ENCODE measurements at places on chromosomes 3 and 15. TPM values are rescaled to one million over a fixed set of nuclear protein-coding genes. Genes with fewer than 3 reads are reported as not detected.

The DCLK3 gene
- total RNA-seq: 0.34 TPM

The DPPA4 gene
- 215 TPM for total RNA-seq

The C3orf85 gene
- total RNA-seq: not detected

The RNF111 gene
- total RNA-seq: 32.3 TPM

The SHC4 gene
- 2.2 TPM for total RNA-seq

The CD80 gene
- not detected for total RNA-seq

The SNUPN gene
- 18.4 TPM for total RNA-seq

The COL8A1 gene
- not detected for total RNA-seq

The POPDC2 gene
- 1.5 TPM for total RNA-seq

The CIDEC gene
- not detected for total RNA-seq

The FETUB gene
- not detected for total RNA-seq

The GOLGA6A gene
- 0.59 TPM for total RNA-seq

DNA sequence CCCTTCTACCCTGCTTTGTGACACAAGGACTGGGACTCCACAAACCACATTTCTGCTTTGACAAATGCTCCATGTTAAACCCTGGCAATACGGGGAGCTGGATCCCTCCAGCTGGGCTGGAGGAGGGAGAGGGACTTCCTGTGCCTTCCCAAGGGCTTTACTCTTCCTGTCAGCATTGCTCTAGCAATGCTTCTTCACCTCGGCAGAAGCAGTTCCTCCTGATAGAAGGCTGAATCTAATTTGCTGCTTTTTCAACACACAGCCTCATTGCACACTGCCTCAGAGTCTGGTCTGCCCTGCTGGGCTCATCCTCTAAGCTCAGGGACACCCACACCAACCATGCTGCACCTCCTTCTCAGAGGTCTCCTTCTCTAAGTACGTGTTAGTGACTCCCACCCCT lies 142.8 kb upstream of the SMAD3 start:
- DNase-seq: no peak

DNA sequence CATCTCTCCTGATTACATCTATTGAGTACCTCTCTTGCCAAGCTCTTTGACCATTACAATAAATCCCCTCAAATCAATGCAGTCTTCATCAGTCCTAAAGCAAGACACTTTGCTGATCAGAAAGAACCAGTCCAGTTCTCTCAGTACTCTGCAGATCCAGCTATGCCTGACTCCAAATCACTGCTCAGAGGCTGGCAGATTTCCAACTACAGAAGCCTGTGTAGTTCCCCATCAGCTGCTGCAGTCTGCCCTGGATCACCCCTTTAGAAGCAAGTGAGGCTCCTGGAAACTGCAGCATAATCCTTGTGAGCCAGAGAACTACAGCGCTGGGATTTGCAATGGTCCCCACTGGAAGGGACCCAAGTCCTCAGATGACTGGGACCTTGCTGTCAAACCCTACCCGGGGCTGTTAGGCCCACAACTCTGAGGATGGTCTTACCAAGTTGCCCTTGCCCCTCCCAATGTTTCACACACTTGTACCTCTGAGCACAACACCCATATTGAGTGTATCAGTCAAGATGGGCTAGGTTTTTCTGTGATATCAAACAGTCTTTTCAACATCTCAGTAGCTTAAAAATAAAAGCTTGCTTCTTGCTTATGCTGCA lies 81.9 kb upstream of the TOPAZ1 start:
- DNase-seq: no peak

GRCh38 chr3:189099031-189099471 lies 72.7 kb upstream of the TPRG1 start:
- no peak for DNase-seq

DNA sequence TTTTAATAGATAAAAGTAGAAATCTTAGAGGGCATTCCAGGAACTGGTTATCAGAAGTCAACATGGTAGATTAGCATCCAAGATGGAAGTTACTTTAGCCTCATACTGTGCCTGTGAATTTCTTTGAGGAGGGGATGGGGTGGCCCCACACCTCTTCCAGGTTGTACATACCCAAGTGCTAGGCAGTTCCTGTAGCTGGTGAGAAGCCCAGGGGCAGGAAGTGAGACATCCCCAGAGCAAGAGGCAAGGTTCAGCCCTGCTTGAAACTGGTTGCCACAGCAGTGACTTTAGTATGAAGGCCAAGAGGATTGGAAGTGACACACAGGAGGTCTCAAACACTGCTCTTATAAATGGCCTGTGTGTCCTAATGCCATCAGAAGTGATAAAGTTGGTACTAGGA lies 11.9 kb downstream of the GTPBP8 start:
- no peak for DNase-seq

DNA sequence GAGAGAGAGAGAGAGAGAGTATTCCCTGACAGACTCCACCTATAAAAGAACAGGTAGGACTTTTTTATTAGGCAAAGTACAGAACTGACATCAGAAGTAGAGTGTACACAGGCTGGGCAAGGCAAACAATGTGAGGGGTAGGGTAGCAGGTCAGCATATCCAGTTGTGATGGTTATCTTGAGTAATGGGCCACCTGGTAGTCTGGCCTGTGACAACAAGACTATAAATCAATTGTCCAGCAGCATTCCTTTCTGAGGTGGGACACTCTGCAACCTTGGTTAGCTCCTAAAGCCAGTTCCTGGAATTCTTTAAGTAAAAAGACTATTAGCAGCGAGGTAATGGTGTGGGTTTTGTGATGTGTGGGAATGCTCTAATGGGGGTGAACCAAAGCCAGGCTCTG lies 14.9 kb upstream of the TMCC1 start:
- DNase-seq: no peak

DNA sequence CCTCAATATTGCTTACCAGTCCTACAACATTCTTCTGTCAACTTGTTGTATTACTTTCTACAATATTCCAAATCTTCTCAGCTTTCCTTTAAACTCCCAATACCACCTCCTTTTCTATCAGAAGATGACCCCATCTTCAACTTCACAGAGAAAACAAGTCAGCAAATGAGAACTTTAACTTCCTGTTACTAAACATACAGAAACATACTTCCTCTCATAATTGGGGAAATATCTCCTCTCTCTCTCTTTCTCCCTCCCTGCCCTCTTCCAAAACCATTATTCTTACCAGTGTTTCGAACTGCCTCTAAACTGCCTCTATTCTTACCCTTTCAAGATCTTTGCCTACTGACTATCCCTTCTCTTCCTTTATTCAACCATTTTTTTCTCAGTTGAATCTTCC lies 1.8 kb upstream of the SNAP23 start:
- DNase-seq: no peak

DNA sequence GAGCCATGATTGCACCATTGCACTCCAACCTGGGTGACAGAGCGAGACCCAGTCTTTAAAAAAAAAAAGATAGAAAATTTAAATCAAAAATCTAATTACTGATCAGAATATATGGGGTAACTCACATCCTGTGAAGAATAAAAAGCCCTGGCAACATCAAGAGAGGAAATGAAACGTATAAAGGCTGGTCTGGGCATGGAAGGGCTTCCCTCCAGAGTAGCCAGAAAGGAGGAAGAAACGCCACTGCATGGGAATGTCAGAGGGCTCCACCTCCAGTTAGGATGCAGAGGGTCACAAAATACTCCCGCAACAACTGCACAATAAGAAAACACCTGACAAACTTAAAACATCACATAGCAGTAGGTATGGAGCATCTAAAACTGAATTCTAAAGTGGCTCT lies 4.9 kb upstream of the IQCF1 start:
- no peak for DNase-seq

- DNase-seq: no peak
Measured at GRCh38 chr3:114223143-114223542, 14.2 kb downstream of the ZNF80 start.

DNA sequence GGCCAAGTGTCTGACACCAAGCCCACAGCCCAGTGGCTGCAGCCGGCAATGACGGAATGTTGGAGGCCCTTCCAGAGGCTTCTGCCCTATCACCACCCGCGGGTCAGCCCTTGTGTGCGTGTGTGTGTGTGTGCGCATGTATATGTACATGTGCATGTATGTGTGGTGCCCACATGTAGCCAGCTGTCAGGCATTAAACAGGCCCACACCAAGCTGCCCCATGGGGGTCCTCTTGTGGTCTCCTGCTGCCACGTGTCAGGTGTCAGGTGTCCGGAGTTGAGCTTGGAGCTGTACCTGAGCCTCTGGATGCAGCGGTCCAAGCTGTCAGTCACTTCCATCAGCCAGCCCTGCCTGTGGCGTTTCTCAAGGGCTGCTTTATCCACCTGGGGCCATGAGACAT lies 13.9 kb downstream of the UROC1 start:
- DNase-seq: no peak

DNA sequence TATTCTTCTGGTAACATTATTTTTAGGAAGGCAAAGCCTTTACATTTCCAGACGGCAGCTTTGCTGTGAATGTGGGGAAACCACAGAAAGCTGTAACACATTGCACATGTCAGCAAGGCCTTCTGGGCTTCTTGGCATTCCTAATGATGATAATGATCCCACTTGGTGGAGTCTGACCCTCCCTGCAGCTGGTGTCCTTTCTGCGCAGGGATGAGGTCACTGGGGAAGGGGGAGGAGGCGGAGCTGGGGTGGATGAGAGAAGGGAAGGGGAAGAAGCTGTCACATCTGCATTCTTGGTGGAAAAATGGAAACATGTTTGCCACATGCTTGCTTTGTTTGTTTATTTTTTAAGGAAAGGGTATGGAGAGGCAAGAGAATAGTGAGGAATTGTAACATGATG lies 68.6 kb downstream of the FILIP1L start:
- peak; percentile 22 for DNase-seq

- DNase-seq: peak; percentile 71
Measured at GRCh38 chr3:132253262-132253878, 63.8 kb upstream of the ACP3 start.

GRCh38 chr3:15333099-15333955 lies 941 bp upstream of the SH3BP5 start:
- DNase-seq: no peak

DNA sequence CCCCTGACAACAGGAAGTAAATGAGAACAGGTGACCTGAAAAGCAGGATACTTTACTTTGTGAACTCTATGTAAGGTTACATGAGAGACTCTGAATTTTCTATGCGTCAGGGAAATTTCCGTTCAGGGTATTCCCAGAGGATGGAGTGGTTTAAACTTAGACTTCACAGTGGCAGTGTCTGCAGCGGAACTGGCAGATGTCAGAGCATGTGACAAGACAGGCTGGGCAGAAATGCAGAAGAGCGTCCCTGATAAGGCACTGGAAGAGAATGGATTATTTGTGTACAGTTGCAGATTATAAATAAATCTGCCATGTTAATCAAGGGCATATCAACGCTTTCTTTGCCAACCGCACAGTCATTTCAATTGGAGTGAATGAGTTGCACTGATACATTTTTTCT lies 598.4 kb upstream of the ZNF717 start:
- DNase-seq: no peak

DNA sequence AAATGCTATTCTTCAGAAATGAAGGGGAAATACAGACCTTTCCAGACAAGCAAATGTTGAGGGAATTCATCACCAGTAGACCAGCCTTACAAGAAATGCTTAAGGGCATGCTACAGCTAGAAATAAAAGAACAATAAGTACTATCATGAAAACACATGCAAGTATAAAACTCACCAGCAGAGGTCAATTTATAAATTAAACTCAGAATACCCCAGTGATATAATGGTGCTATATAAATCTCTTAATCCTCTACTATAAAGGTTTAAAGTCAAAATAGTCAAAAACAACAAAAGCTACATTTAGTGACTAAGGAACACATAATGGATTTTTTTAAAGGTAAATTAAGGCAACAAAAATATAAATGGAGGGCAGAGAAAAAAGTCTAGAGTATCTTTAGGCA lies 142.5 kb downstream of the CPNE4 start:
- no peak for DNase-seq

- DNase-seq: no peak
Measured at GRCh38 chr3:41715376-41715775, 246.5 kb downstream of the ULK4 start.

DNA sequence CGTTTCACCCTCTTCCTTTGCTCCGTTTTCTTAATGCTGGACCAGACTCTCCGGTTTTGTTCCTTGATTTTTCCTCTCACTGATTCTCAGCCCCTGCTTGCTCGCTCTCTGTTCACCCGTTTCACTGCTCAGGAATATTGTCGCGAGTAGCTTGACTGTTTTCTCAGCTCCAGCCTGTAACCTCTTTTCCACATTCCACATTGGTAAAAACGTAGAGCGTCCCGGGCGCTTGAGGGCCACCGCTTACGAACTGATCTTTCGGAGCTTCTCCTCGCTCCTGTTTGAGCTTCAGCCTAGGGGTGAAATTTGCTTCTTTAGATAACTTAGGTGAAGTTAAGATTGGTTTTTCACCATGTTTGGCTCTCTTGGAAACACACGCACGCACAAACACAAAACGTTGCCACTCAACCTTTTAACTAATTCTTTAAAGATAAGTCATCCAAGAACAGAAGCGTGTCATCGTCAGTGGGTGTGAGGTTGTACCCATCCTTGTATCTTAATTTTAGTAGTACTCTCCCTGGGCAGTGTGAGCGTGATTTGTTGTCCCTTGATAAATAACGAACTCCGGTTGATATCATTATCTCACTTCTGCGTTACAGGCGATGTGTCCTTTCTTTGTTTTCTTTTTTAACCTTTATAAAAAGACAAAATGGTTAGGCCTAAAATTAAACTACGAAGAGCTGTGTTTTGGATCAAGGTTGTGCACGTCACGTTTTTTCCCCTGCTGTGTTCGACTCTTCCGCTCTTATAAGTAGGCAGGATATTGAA lies 1.0 kb downstream of the PAK2 start:
- peak; percentile 69 for DNase-seq

GRCh38 chr3:194286375-194287146 lies 64.6 kb downstream of the CPN2 start:
- peak; percentile 97 for DNase-seq

GRCh38 chr3:197026481-197026866 lies 3.1 kb downstream of the MELTF start:
- DNase-seq: no peak

GRCh38 chr3:97822359-97822775 lies 556 bp downstream of the CRYBG3 start:
- peak; percentile 61 for DNase-seq

DNA sequence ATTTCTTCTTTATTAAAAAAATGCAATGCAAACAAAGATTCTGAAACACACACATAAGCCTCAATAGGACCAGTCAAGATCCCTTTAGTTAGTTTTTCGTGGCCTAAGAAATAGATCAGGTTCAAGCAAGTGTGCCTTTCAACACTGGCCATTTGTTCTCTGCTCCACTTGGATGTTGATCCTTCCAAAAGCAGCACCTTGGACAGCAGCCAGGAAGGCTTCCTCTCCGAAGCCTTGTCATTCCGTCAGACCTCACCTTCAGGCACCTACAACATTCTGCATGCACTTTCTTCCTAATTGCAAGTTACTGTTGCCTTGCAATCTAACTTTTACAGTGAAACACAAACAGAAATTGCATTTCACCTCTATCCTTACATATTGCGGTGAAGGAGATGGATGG lies 155.9 kb upstream of the FEZF2 start:
- DNase-seq: peak; percentile 82

Measured in neural progenitor cell (in vitro differentiated cells).